ENCODE measurements at places on chromosomes 7 and 10.

DNA sequence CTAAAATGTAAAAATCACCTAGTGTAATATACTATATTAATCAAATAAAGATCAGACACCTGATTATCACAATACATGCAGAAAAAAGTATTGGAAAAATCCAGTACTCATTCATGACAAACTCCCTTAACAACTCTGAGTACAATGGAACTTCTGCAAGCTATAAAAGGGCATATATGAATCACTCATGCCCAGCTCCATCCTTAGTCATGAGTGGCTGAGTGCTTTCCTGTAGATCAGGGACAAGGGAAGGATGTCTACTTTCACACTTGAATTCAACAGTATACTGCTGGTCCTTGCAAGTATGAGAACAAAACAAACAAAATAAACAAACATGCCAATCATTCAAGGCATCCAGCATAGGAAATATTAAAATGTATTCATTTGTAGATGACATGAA is 116.5 kb downstream of the ADARB2 start:
- H3K27ac ChIP-seq = no peak overlapping the region
- H3K4me3 ChIP-seq = no peak overlapping the region
- H3K36me3 ChIP-seq = no peaks in the 10 kb centered on the region
- H3K4me1 ChIP-seq = no peaks in the 10 kb centered on the region
- H3K27me3 ChIP-seq = no peaks in the 10 kb centered on the region
- no peak for DNase-seq

DNA sequence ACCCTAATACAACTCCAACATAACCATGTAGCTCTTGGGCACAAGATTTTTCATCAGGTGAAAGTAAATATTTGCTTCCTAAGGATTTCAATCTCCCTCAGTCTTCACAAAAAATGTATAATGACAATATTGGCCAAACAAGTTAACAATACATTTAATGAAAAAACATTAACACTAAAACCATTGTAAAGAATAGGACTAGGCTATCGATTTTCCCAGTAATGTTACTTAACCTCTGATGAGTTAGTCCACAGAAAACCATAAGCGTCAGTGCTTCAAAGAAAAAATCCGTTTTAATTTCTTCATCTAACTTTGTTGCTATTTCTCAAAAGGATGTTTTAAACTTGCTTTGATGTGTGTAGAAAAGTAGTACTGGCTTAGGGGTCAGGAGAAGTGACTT is 1.2 kb downstream of the ZNF33B start:
- no peaks in the 10 kb centered on the region for H3K36me3 ChIP-seq
- H3K4me1 ChIP-seq = peaks cover 25% of the 10 kb centered on the region
- DNase-seq = no peak
- peak overlapping the region; percentile 84 for H3K27ac ChIP-seq
- H3K4me3 ChIP-seq = no peak overlapping the region

GRCh38 chr10:119104654-119105015 is 722 bp downstream of the DENND10 start:
- H3K4me3 ChIP-seq = peak overlapping the region; percentile 59
- peak overlapping the region; percentile 54 for H3K27ac ChIP-seq
- H3K4me1 ChIP-seq = peaks cover 34% of the 10 kb centered on the region

- no peak overlapping the region for H3K4me3 ChIP-seq
- no peaks in the 10 kb centered on the region for H3K27me3 ChIP-seq
- H3K27ac ChIP-seq = no peak overlapping the region
- no peaks in the 10 kb centered on the region for H3K4me1 ChIP-seq
- no peak for DNase-seq
Observed at GRCh38 chr7:44384586-44385433, 59.4 kb upstream of the CAMK2B start.

GRCh38 chr7:130854481-130854880 is 120.5 kb upstream of the KLF14 start:
- no peaks in the 10 kb centered on the region for H3K4me1 ChIP-seq
- no peaks in the 10 kb centered on the region for H3K27me3 ChIP-seq
- H3K27ac ChIP-seq = no peak overlapping the region
- H3K4me3 ChIP-seq = no peak overlapping the region

DNA sequence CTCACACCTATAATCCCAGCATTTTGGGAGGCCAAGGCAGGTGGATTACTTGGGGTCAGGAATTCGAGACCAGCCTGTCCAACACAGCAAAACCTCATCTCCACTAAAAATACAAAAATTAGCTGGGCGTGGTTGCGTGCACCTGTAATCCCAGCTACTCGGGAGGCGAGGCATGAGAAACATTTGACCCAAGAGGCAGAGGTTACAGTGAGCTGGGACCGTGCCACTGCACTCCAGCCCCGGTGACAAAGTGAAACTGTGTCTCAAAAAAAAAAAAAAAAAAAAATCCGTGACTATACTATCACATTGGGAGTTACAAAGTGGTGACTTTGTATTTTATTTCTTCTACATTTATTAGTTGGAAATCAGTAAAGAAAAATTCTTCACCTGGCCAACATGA is 101.2 kb downstream of the EPC1 start:
- no peaks in the 10 kb centered on the region for H3K36me3 ChIP-seq
- no peaks in the 10 kb centered on the region for H3K27me3 ChIP-seq
- no peak overlapping the region for H3K4me3 ChIP-seq
- H3K4me1 ChIP-seq = no peaks in the 10 kb centered on the region

DNA sequence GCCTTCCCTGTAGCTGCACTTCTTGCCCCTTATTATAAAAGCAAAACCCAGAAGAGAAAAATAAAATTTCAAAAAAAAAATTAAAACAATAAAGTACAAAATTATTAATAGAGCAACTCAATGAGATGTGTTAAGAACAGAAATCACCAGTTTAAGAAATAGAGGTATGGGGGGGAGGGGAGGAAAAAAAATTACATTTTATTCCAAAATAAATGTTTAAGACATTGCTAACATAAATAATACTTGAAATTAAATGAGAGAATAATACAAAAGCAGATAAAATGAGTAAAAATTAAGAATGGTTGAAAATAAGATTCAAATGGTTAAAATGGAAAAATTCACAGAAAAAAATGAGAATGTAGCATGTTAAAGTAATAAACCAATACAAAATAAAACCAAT is 3.1 kb downstream of the IFIT2 start:
- H3K4me3 ChIP-seq = no peak overlapping the region
- H3K4me1 ChIP-seq = peaks cover 30% of the 10 kb centered on the region

- no peaks in the 10 kb centered on the region for H3K36me3 ChIP-seq
- no peak overlapping the region for H3K27ac ChIP-seq
- H3K4me3 ChIP-seq = no peak overlapping the region
- no peaks in the 10 kb centered on the region for H3K4me1 ChIP-seq
- no peak for DNase-seq
- no peaks in the 10 kb centered on the region for H3K27me3 ChIP-seq
Observed at GRCh38 chr7:68321776-68322496, 1276.3 kb upstream of the AUTS2 start.

GRCh38 chr7:43296306-43296705 is 183.9 kb downstream of the HECW1 start:
- no peak for DNase-seq
- H3K4me1 ChIP-seq = no peaks in the 10 kb centered on the region
- H3K27me3 ChIP-seq = peaks cover 5% of the 10 kb centered on the region
- no peak overlapping the region for H3K27ac ChIP-seq
- H3K4me3 ChIP-seq = no peak overlapping the region
- no peaks in the 10 kb centered on the region for H3K36me3 ChIP-seq

- H3K4me3 ChIP-seq = no peak overlapping the region
- no peak for DNase-seq
- H3K27ac ChIP-seq = no peak overlapping the region
Observed at GRCh38 chr7:93327006-93327633, 95.0 kb downstream of the VPS50 start.

DNA sequence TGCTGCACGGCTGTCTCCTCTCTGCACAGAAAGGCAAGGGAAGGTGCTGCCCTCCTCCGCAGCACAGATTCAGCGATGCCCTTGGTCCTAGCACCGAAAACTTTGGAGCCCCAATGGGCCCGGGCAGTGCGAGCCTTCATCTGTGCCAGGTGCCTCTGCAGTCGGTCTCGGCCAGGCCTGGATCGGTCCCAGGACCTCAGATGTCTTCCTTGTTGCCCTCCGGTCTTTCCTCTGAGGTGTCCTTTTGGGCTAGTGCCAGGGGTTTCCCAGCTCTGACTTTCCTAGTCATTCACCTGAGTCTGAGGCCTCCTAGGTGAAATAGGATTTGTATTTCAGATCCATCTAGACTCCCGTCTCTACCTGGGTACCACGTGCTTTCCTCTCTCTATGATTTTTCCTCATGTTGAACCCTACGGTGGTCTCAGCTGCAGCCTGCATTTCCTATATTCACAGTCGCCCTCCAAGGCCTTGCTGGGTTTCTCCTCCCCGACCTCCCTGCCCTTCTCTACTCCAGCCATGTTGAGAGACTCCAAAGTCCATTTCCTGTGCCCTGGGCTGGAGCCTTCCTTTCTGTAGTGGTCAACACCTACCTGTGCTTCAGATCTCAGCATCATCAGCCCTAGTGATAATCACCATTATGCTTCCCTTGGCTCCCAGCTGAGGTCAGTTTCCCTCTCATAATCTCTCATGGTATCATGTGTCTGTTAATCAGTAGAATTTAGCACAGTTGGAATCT is 92.0 kb upstream of the PRSS58 start:
- no peaks in the 10 kb centered on the region for H3K27me3 ChIP-seq
- H3K27ac ChIP-seq = peak overlapping the region; percentile 0
- no peak for DNase-seq
- peaks cover 55% of the 10 kb centered on the region for H3K4me1 ChIP-seq
- no peak overlapping the region for H3K4me3 ChIP-seq

DNA sequence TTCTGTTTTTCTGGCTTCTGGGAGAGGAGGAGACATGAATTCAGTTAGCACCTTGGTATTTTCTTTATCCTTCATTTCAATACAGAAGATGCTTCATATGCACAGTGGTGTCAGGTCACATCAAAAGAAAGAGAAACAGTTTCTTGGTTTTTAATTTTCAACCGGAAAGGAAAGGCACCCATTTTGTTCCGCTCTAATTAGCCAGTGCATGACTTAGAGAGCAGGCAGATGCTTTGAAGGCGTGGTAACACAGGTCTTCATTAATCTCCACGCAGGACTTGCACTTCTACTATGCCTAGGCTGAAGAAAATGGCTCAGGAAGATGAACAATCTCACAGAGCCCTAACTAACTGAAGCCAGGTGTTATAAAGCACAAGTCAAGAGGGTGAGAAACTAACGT is 70.4 kb upstream of the ATRNL1 start:
- no peak for DNase-seq
- H3K36me3 ChIP-seq = no peaks in the 10 kb centered on the region
- H3K27ac ChIP-seq = no peak overlapping the region
- no peak overlapping the region for H3K4me3 ChIP-seq
- H3K4me1 ChIP-seq = no peaks in the 10 kb centered on the region
- no peaks in the 10 kb centered on the region for H3K27me3 ChIP-seq

- no peaks in the 10 kb centered on the region for H3K27me3 ChIP-seq
- H3K4me3 ChIP-seq = no peak overlapping the region
- H3K36me3 ChIP-seq = no peaks in the 10 kb centered on the region
- no peaks in the 10 kb centered on the region for H3K4me1 ChIP-seq
Observed at GRCh38 chr7:121037957-121038716, 49.6 kb downstream of the CPED1 start.

GRCh38 chr10:123583639-123584418 is 82.3 kb upstream of the GPR26 start:
- H3K4me3 ChIP-seq = no peak overlapping the region
- no peaks in the 10 kb centered on the region for H3K36me3 ChIP-seq
- no peak for DNase-seq
- H3K27ac ChIP-seq = no peak overlapping the region
- H3K4me1 ChIP-seq = no peaks in the 10 kb centered on the region
- H3K27me3 ChIP-seq = peaks cover 3% of the 10 kb centered on the region

GRCh38 chr7:24978843-24979469 is 1.0 kb downstream of the OSBPL3 start:
- DNase-seq = no peak
- no peaks in the 10 kb centered on the region for H3K27me3 ChIP-seq
- no peaks in the 10 kb centered on the region for H3K36me3 ChIP-seq

- H3K27ac ChIP-seq = no peak overlapping the region
- no peaks in the 10 kb centered on the region for H3K27me3 ChIP-seq
- H3K4me1 ChIP-seq = no peaks in the 10 kb centered on the region
Observed at GRCh38 chr10:51640120-51640819, 59.1 kb downstream of the CSTF2T start.

- H3K27me3 ChIP-seq = no peaks in the 10 kb centered on the region
- H3K4me3 ChIP-seq = no peak overlapping the region
- no peak for DNase-seq
- H3K36me3 ChIP-seq = no peaks in the 10 kb centered on the region
Observed at GRCh38 chr10:112653215-112653614, 206.2 kb downstream of the VTI1A start.

GRCh38 chr10:128907155-128907941 is 559.7 kb upstream of the MGMT start:
- DNase-seq = no peak
- no peak overlapping the region for H3K27ac ChIP-seq
- no peak overlapping the region for H3K4me3 ChIP-seq
- H3K27me3 ChIP-seq = no peaks in the 10 kb centered on the region
- no peaks in the 10 kb centered on the region for H3K4me1 ChIP-seq

DNA sequence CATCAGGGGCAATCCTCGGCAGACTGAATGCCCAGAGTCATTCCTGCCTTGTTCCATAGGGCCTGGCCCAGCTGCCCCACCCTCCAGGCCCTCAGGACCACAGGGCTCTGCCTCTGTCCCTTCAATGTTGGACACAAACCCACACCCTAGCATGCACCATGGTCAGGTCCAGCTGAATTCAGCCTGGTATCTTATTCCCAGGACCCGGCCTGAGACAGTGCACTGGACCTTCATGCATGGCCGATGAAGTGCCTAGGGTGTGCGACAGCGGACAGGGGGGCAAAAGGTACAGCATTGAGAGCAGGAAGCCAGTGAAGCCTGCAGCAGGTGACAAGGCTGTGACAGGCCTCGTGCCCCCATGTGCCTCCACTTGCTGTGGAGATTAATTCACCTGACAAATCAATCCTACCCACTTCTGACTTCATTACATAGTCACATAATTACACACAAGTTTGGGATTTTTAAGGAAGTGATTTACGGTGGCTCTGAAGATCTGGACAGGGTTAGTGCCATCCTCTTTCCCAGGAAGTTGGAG is 261.9 kb downstream of the GRID1 start:
- no peak overlapping the region for H3K4me3 ChIP-seq
- H3K36me3 ChIP-seq = no peaks in the 10 kb centered on the region
- H3K27me3 ChIP-seq = no peaks in the 10 kb centered on the region
- no peaks in the 10 kb centered on the region for H3K4me1 ChIP-seq

GRCh38 chr10:31635415-31636065 is 293.1 kb downstream of the ARHGAP12 start:
- DNase-seq = no peak
- no peaks in the 10 kb centered on the region for H3K27me3 ChIP-seq
- H3K36me3 ChIP-seq = no peaks in the 10 kb centered on the region
- no peak overlapping the region for H3K4me3 ChIP-seq
- no peaks in the 10 kb centered on the region for H3K4me1 ChIP-seq

DNA sequence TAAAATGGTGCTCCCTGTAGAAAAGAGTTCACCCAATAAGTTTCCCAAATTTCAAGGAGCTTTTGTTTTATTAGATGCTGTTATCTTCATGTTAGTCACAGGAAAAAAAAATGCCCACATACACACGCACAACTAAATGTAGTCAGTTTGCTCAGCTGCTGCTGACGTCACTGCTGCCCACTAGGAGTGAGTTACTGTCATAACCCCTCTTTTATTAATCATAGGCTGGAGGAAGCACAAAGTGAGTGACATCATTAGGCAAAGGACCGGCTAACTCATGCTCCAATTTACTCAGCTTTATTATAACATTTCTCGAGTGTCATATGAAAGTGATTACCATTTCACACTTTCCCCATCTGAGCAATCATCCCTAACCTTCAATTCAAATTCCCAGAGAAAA is 6.7 kb upstream of the INHBA start:
- DNase-seq = no peak
- H3K27ac ChIP-seq = no peak overlapping the region
- H3K4me1 ChIP-seq = peaks cover 10% of the 10 kb centered on the region
- H3K36me3 ChIP-seq = no peaks in the 10 kb centered on the region
